ENCODE measurements at places on chromosomes 7 and 10. TPM values are rescaled to one million over a fixed set of nuclear protein-coding genes. Genes with fewer than 3 reads are reported as not detected.

The TAS2R41 gene
- not detected for polyA plus RNA-seq

- no peak for DNase-seq
Observed at GRCh38 chr7:43460733-43461348, 122.1 kb upstream of the STK17A start.

The NUTM2B gene
- polyA plus RNA-seq = 1.3 TPM

- DNase-seq = peak; percentile 48
Observed at GRCh38 chr10:101066896-101067355, 5.1 kb downstream of the KAZALD1 start.

The GJD4 gene
- 10.4 TPM for polyA plus RNA-seq

DNA sequence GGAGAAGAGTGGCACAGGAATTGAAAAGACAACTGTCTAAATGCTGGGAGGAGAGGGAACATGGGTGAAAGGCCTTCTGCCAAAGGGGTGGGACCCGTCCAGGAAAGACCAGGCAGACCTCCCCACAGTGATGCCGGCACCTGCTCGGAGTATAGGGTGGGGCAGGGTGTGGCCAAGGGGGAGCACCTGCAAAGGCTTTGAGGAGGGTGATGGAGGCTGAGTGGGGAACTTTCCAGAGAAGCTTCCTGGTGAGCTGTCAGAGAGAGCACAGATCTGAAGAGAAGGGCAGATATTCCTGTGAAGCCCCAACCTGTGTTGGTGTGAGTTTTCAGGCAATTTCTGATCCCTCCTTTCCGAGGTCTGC lies 263.4 kb upstream of the GRB10 start:
- DNase-seq = no peak

All from muscle of leg (tissue), 16 donors.